ENCODE measurements at places on chromosomes 5 and 9. TPM values are rescaled to one million over a fixed set of nuclear protein-coding genes. Genes with fewer than 3 reads are reported as not detected.

GRCh38 chr5:132635873-132636272, 22.1 kb upstream of the IL13 start:
- DNase-seq: no peak

HAVCR1 gene
- not detected for total RNA-seq

- no peak for DNase-seq
Measured at GRCh38 chr5:122933956-122934355, 88.5 kb downstream of the SNX24 start.

DNA sequence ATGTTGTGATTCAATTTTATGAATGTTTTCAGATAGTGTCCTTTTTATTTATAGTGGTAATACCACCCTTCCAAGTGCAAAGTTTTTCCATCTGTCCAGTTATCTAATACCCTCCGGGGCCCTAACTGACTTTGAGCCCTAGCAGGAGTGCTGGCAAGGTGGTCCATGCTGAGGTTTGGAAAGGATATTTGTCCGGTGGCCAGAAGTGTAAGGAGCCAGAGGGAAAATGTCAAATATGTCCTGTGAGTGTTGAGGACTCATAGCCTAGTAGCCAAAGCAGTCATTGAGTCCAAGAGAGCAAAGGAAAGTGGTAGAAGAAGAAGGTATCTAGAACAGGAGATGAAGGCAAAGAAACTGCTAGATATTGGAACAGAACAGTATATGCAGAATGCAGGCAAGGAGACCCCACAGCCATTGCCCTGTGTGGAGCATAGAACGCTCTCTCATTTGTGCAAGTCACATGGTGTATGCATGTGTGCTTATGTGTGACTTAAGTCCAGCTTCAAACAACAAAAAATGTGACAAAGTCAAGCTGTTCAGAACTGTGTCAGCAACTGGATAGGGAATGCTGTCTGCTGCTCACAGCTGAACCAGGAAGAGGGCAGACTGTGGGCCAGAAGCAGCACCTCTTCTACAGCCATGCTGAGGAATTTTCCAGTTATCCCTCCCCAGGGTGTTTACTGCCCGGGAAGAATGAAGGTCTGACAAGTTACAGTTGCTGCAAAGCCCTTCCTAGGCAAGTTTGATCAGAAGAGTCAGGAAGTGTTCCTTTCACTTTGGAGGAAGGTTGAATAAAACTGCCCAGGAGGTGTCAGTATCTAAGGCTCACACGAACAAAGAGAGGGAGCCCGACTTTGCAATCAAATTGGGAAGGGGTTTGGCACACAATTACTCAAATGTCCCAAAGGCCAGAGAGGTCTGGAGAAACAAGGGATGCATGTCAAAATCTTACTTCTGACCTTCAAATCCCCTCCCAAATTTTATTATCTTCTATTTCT, 463.3 kb upstream of the DMAC1 start:
- no peak for DNase-seq

DNA sequence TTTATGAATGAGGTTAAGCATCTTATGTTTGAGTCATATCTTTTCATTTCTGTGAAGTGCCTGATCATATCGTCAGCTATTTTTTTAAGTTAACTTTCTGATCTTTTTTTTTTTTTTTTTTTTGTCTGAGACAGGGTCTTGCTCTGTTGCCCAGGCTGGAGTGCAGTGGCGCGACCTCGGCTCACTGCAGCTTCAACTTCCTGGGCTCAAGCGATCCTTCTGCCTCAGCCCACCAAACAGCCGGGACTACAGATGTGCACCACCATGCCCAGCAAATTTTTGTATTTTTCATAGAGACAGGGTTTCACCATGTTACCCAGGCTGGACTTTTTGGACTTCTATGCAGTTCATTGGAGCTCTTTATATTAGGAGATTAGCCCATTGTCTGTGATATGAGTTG, 140.7 kb downstream of the PRKACG start:
- no peak for DNase-seq

DNA sequence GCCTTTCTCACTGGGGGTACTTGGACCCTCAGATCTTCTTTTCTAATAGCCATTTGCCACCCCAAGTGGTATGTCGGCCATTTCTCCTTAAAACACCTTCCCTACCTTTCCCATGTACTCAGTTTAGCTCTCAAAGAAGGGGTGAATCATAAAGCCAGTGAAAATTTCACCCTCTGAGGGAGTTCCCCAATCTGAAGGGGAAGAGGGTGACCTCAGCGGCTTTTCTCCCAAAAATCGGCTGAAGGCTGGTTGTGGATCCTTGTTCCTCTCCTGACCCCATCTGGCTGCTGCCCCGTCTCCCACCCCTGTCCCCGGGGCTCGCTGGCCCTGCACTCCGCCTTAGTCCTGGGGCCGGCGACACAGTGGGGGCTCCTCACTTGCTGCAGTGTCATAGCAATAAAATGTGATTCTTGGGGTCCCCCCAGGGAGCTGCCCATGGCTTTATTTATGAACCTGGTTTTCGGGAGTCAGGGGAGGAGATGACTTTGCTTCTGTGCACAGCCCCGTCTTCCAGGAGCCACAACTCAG, 17.3 kb upstream of the LTC4S start:
- DNase-seq: no peak

Measured in myocyte (in vitro differentiated cells).